CD4-positive, alpha-beta T cell treated with Interleukin-1 beta for 1 hour (primary cell): ENCODE measurements at places on chromosomes 16 and 17.

DNA sequence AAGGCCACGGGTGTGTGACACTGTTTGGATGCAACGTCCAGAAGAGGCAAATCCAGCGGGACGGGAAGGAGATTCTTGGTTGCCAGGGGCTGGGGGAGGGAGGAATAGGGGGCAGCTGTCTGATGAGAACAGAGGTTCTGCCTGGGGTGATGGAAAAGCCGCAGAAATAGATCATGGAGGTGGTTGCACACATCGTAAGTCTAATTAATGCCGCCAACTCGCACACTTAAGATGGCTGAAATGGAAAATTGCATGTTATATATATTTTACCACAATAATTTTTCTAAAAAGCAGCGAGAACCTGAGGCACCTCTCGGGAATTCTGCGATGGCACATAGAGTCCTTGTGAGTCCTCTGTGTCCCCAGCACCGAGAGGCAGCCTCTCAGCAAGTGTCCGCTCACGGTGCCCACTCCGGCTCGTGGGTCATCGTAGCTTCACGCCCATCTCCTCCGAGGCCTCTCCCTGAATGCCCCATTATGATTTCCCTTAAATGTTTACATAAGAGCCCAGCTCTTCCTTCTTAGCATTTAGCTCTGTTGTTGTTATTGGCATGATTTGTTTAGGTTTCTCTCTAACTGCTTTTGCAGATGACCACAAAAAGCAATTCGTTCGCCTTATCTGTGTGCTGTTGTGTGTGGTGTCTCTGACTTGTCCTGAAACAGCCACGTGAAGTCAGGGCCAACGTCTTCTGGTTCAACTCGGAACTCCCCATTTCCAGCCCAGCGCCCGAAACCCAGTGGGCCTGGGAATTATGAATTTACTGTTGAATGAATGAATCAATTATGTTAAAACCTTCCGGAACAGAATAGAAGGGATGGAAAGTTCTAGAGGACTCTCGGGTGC is 7.7 kb downstream of the WFDC1 start:
- no peak for DNase-seq

GRCh38 chr17:77875051-77875780 is 83.3 kb upstream of the TNRC6C start:
- DNase-seq, result no peak

DNA sequence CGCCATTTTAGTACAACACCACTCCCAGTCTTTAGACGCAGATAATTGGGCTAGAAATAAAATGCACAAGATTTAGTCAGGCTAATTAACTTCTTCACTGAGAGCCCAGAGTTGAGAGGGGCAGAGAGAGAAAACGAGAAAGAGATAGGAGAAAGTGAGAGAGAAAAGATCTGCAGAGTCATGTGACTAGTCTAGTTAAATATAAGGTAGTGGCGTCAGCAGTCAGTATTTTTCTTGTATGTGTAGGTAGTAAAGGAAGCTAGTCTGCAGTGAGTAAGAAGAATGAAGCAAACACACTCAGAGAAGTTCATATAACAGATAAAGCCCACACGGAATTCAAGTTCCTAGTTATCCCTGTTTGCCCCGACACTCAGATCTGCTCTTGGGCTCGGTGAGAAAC is 392.6 kb upstream of the ERCC4 start:
- DNase-seq, result no peak

DNA sequence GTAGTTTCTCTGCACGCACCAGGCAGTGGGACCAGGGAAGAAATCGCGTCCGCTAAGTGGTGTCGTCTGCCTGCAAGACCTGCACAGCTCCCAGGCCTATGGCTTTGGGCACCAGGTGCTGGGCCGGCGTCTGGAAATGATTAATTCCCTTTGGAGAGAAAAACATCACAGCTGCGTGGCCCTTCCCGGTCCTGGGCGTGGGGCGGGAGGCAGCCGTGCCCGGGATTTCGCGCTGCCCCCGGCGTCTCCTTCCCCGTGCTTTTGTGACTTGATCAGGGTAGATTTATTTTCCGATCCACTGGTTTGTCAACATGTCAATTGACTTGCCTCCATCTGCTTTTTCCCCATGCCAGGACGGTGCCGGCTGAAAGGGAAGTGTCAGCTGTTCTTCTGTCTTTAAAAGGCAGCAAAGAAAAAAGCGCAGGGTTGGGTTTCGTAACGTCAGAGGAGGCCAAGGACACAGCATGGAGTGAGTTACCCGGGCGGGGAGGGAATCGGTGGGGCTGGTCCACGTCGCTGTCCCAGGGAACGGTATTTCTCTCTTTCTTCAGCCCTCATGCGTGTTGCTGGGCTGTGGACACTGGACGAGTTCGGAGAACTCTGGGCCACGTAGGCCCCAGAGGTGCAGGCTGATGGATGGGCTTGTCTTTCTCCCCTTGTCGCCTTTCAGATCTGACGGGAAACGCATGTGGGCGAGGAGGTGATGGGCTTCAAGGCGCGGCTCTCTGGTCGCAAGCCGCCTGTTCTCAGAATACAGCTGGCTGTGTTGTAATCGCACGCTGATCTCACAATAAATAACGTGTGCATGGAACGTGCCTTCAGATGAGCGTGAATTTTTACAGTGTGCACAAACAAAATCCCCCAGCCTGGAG is 188.1 kb upstream of the ZNF469 start:
- DNase-seq, result no peak

DNA sequence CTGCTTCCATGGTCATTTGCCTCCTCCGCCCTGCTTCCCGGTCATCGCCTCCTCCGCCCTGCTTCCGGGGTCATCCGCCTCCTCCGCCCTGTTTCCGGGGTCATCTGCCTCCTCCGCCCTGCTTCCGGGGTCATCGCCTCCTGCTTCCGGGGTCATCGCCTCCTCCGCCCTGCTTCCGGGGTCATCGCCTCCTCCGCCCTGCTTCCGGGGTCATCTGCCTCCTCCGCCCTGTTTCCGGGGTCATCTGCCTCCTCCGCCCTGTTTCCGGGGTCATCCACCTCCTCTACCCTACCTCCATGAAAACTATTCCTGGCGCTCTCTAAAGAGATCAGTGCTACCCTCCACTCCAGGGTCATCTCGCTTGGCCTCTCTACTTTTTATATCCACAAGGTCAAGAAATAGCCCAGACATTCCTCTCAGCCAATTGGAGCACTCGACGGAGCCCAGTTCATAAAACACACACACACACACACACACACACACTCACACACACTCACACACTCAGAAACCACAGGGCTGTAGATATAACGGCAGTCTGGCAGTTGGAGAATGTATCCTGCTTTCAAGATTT is 44.8 kb downstream of the TRARG1 start:
- DNase-seq, result peak; percentile 54

DNA sequence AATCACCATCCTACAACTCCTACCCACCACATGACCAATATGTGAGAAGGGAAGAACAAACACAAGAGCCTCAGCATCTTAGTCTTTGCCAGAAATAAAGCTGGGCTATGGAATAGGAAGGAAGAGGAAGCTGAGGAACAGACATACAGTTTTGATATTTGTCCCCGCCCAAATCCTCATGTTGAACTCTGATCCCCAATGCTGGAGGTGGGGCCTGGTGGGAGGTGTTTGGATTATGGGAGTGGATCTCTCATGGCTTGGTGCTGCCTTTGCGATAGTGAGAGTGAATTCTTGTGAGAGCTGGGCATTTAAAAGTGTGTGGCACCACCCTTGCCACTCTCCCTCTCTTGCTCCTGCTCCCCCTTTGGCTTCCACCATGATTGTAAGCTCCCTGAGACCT is 52.4 kb upstream of the NLK start:
- DNase-seq, result no peak

- DNase-seq, result no peak
These were observed 334.2 kb upstream of the CDH8 start for GRCh38 chr16:62370445-62370844.

GRCh38 chr16:80104401-80104800 is 436.4 kb upstream of the DYNLRB2 start:
- DNase-seq, result no peak

- peak; percentile 29 for DNase-seq
These were observed 3.6 kb upstream of the HS3ST3B1 start for GRCh38 chr17:14297161-14297851.

DNA sequence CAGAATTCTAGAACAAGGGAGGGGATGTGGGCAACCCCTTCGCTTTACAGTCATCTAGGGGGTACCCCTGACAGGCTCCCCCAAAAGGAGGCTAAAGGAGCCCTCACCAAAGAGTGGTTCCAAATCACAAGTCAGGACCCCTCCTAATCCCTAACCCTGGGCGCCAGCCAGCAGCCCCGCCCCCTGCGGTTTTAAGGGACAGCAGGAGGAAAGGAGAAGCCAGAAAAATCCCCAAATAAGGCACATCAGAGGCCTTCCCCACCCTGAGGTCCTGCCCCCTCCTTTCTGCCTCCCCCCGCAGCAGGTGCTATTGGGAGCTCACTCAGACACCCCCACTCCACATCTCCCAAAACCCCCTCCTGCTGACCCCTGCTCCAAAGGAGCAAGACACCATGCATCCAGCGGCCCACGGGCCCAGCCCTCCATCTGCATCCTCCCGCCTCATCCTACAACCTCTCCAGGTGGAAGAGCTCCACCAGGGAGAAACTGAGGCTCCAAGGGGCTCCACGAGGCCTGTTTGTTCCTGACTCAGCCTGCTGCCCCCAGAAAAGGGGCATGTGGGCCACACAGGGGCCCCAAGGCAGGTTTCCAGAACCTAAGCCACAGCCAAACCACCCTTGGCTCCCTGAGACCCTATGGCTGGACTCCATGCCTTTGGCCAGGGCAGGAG is 93.5 kb downstream of the GOSR1 start:
- DNase-seq, result no peak

- no peak for DNase-seq
These were observed 260.5 kb downstream of the CBLN1 start for GRCh38 chr16:49021136-49021535.

GRCh38 chr16:13961099-13961811 is 41.3 kb downstream of the ERCC4 start:
- DNase-seq, result no peak

- no peak for DNase-seq
These were observed 7.0 kb downstream of the CBLN1 start for GRCh38 chr16:49274591-49274990.

GRCh38 chr16:3530371-3530914 is 29.6 kb downstream of the CLUAP1 start:
- DNase-seq, result no peak

- no peak for DNase-seq
These were observed 1.3 kb downstream of the PSMD3 start for GRCh38 chr17:39981766-39982375.
